ENCODE measurements at places on chromosomes 1 and 21.

GRCh38 chr1:181503171-181503810, 20.0 kb downstream of the CACNA1E start:
- no peak for DNase-seq

DNA sequence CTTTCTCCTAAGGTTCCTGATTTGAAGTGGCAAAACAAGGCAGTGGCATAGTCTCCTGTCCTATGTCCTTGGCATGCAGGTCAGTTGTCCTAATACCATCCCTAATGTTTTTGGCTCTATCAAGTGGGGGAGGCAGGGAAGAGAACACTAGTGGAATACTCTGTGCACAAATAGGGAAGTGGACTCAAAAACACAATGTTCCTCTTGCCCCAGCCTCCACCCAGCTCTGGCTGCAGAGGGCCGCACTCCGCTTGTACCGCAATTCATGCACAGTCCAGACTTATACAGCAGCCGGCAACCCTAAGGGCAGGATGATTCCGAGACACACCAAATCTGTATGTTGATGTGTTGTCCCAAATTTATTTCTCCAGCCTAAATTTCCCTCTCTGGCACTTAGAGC, 14.5 kb downstream of the PLEKHO1 start:
- DNase-seq: no peak

DNA sequence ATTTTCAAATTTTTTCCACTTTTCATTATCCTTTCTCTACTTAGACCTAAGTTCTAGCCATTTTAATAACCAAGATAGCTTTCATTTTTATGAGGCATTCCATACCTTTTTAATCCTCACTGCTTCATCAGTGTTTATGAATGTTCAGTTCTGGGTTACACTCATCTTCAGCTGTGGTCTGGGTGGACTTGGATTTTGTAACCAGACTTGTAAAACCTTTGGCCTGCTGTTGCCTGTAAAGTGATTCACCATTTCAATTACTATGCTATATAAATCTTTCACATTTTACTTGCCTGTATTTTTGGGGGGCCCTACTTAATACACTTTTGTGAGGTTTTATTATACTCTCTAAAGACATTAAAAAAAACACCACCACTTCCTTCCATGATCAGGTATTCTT, 46.2 kb downstream of the USP25 start:
- no peak for DNase-seq

- no peak for DNase-seq
Measured at GRCh38 chr1:228338521-228339051, 68.0 kb downstream of the TRIM11 start.

DNA sequence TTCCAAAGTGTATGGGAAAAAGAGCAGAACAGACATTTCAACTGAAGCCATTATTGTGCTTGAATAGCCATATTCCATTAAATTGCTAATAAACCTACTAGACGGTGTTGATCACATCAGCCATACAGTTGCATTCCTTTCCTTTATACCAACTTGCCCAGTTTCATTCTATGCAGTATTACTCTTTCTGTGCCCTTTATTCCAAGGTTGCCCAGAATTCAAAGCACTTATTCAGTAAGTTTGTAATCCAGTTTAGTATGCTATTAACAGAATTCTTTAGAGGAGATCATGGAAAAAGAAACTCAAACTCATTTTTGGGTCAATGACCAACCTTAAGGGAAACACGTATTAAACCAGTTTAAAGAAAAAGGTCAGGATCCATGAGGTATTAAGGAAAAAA, 89.5 kb downstream of the DDAH1 start:
- no peak for DNase-seq

DNA sequence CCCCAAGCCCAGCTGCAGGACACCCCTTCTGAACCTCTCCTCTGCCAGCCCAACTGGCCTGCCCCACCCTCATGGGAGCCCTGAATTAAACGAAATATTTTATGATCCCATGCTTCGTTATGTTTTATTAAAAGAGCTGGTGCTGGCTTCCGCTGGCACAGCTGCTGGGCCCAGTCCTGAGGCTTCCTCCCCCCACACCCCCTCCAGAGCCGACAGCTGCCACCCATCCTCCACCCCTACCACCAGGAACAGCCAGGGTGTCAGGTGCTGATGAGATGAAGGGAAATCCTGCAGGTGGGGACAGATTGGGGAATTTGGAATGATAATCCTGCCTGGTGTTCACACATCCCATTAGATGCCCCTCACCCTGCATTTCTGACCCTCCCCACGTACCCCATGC, 19.0 kb downstream of the IGSF21 start:
- DNase-seq: no peak

GRCh38 chr1:81221564-81221963, 579.2 kb upstream of the ADGRL2 start:
- no peak for DNase-seq

- no peak for DNase-seq
Measured at GRCh38 chr21:43278766-43279577, 110.2 kb downstream of the CRYAA start.

- DNase-seq: peak; percentile 19
Measured at GRCh38 chr1:151024540-151025146, 11.7 kb upstream of the BNIPL start.

DNA sequence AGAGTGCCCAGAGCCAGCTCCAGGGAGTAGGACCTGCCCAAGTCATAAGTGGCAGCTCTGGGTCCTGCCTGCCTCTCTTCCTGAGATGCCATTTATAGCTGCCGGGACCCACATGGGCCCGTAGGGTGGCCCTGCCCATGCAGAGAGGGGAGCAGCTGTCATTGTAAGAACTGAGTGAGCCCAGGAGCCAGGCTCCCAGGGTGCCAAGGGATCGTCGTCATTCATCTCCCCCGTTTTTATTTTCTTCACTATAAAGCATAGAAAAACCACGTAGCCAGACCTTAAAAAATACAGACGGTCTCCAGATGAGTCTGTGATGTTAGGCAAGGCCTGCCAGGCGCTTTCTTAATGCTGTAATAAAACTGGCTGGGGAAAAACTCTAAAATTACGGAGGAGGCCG, 90.7 kb downstream of the IGSF21 start:
- DNase-seq: no peak

- DNase-seq: no peak
Measured at GRCh38 chr1:96710708-96711477, 10.7 kb upstream of the PTBP2 start.

DNA sequence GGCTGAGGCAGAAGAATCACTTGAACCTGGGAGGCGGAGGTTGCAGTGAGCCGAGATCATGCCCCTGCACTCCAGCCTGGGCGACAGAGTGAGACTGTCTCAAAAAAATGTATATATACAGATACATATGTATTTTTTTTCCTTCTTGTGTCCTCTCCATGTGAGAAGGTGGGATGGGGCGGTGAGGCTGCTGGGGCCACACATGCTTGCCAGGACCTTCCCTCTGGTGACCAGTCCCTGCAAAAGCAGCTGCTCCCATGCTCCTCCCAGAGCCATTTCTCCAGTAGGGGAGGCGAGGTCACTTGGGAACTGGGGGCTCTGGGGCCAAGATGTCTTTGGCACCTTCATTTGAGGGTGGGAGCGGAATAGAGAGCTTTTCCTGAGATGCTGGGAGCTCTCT, 74.9 kb downstream of the PIK3CD start:
- no peak for DNase-seq

DNA sequence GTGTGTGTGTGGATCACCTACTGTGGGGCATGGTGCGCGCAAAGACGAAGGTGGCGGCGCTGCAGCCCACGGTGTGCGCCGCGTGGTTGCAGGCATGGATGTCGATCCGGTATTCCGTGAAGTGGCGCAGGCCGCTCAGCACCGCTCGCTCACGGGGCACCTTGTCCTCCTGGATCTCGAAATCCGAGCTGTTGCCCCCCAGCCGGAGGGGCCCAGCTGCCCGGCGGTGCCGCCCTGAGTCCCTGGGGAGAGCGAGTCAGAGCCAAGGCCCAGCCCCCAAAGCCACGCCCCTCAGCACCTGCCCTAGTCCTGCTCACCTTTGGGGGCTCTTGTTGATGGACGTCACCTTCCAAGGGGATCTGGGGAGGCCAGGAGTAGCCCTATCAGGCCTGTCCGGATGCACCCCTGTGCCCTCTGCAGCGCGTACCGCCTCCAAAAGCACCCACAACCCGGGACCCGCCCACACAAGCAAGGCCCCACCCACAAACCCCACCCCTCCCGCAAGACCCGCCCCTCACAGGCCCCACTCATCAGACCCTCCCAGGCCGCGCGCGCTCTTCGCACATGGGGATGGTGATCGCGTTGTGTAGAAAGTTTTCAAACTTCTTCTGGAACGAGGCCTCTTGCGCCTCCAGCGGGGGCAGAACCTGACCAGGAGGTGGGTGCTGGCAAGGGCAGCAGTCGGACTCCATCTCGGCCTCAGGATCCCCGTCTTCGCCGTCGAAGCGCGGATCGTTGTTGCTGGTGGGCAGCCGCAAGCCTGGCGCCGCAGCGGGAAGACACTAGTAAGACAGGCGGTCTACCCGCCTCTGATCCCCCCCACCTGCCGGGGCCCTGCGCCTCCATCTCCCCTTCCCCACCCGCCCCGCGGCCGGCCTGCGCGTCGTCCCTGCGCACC, 13.6 kb downstream of the INSRR start:
- DNase-seq: no peak

GRCh38 chr1:165844114-165844798, 16.8 kb downstream of the UCK2 start:
- no peak for DNase-seq

GRCh38 chr1:59541161-59541560, 244.3 kb downstream of the FGGY start:
- no peak for DNase-seq

Data from NCI-H2081 treated with DMSO at 0.1 percent for 48 hours (cell line).